RWPE2 (cell line): ENCODE measurements at places on chromosomes 4 and X.

DNA sequence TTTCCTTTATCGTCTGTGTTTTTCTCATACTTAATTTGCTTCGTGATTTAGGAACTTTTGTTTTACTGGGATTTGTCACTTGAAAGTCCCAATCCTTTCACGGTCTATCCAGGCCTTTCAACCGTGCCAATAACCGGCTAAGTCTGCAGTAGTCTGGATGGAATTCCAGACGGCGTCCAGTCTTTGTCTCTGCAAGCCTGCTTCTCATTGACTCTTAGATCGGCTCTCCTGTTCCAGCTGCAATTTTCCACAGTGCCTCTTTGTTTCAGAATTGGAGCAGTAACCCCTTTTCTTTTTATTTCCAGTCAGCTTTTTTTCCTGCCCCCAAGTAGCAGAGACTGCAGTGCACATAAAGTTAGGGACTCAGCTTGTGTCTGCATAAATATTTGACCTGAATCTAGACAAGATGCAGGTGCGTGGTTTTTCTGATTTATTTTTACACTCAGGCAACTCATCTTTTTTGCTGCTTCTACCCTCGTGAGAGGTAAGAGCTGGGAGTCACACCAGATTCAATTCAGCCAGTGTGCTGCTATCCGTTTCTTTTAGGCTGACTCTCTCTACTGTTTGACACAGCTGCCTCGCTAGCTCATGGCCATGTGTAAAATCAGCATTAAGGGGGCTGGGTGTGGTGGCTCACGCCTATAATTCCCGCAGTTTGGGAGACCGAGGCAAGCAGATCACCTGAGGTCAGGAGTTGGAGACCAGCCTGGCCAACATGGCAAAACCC, 37.4 kb upstream of the DHRSX start:
- no peak for DNase-seq

GRCh38 chr4:144402176-144402575, 243.8 kb upstream of the HHIP start:
- no peak for DNase-seq

DNA sequence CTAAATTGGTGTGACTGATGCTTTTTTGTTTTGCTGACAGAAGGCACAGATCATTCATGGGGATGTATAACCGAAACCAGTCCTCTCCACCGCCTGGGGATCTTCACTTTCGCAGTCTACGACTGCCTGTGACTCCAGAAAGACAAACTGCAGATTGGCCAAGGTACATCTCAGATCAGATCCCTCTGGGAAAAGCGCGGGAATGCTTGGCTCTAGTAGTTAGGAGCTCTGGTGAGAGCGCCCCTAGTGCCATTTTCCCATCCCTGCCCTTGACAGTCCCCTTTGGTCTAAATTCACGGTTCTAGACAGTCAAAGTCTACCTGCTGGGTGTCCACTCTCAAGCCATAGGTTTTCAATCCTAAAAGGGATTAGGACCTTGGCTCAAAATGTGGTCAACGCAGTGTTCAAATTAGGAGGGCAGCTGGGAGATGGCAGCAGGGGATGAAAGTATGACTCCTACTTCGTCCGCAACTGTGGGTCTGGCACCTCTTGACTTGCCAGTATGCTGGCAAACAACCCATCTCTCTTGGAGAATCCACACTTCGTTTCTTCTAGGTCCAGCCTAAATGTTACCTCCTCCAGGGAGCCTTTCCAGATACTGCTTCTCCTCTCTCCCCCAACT, 6.9 kb upstream of the HAND2 start:
- no peak for DNase-seq

GRCh38 chr4:104795264-104795939, 300.7 kb upstream of the CXXC4 start:
- no peak for DNase-seq

- DNase-seq, result no peak
Observed at GRCh38 chrX:47645530-47645929, 4.8 kb downstream of the ELK1 start.

DNA sequence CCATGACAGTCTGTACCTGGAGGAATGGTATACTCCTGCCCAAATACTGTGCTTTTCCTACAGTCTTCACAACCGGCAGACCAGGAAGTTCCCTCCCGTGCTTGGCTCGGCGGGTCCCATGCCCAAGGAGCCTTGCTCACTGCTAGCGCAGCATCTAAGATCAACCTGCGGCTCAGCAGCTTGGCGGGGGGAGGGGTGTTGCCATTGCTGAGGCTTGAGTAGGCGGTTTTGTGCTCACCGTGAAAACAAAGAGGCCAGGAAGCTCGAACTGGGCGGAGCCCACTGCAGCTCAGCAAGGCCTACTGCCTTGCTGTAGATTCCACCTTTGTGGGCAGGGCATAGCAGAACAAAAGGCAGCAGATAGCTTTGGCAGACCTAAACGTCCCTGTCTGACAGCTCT, 152.7 kb downstream of the TEX11 start:
- no peak for DNase-seq

GRCh38 chr4:82230306-82230705, 143.5 kb downstream of the HNRNPD start:
- DNase-seq, result no peak

- DNase-seq, result no peak
Observed at GRCh38 chr4:5712517-5712916, 1.5 kb downstream of the EVC start.

DNA sequence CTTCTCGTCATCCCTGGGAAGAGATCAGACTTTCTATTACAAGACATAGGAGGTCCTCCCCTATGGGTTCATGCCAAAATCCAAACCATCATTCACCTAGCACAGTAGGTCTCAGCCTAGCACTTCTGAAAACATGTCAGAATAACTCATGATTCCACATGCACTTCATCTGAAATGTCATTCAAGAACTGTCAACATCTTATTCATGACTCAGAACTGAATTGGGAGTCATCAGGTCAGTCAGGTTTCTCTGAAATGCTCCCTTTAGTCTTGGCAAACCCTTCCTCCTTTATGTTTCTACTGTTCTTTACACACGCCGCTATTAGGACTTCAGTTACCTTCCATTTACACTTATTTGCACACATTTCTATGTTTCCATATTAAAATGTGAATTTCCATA, 67.2 kb downstream of the ANTXR2 start:
- DNase-seq, result no peak

DNA sequence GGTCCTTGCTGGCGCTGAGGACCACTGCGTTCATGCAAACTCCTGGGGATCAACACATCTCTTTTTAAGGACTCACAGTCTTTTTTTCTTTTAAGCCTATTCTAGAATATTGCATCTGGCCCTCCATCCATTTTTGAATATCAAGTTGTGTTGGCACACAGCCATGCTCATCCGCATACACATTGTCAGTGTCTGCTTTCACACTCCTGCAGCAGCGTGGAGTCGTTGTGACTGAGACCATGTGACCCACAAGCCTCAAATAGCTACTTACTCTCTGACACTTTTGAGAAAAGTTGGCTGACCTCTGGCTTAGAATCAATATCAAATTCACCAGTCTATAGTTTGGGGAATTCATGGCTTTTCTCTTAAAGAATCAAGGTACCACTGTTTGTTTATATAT, 191.8 kb upstream of the S100G start:
- no peak for DNase-seq

- DNase-seq, result no peak
Observed at GRCh38 chr4:122666527-122667245, 45.8 kb upstream of the IL21 start.
